AG08395 (cell line): ENCODE measurements at places on chromosomes 7 and 10.
A peak's percentile ranks its signal among the peaks of the same experiment; 100 is the strongest.

- DNase-seq = peak; percentile 83
Measured at GRCh38 chr10:17616403-17617030, 657 bp downstream of the HACD1 start.

- DNase-seq = no peak
Measured at GRCh38 chr10:132005147-132005546, 23.4 kb upstream of the BNIP3 start.

- DNase-seq = no peak
Measured at GRCh38 chr10:91617072-91617609, 15.7 kb downstream of the PPP1R3C start.

- DNase-seq = no peak
Measured at GRCh38 chr7:130995252-130996081, 261.5 kb upstream of the KLF14 start.

GRCh38 chr7:37309493-37309892 is 139.2 kb downstream of the ELMO1 start:
- DNase-seq = no peak

- no peak for DNase-seq
Measured at GRCh38 chr10:12941966-12942365, 59.5 kb downstream of the CCDC3 start.

- DNase-seq = peak; percentile 60
Measured at GRCh38 chr10:103759100-103759781, 96.1 kb downstream of the SH3PXD2A start.
